GM18507 (cell line): ENCODE measurements at places on chromosomes 11 and 22.

- no peak for DNase-seq
Observed at GRCh38 chr22:32830473-32830872, 29.0 kb downstream of the TIMP3 start.

GRCh38 chr22:38733724-38734381 is 21.9 kb downstream of the SUN2 start:
- no peak for DNase-seq

- no peak for DNase-seq
Observed at GRCh38 chr22:31604746-31605705, 57.0 kb downstream of the PISD start.

GRCh38 chr11:27650988-27651387 is 49.3 kb downstream of the BDNF start:
- DNase-seq: no peak

- no peak for DNase-seq
Observed at GRCh38 chr11:22037505-22037904, 155.4 kb upstream of the ANO5 start.

DNA sequence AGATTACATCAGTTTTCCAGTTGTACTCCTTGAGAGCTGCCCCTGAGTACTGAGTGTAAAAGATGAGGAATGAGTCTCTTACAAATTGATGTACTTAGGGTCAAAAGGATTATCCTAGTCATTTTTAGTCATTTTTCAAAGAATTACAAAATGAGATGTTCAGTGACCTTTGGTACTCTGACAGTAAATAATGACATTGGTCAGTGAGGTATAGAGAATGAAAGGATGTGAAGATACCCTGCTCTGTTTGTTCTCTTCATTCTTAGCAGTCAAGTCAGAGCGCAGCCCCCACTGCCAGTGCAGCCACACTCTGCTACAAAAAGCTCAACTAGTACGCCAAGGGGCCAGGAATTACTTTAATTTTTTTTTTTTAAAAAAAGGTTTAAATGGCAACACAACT is 4.1 kb upstream of the ESAM start:
- no peak for DNase-seq

- DNase-seq: no peak
Observed at GRCh38 chr22:41647771-41648170, 26.7 kb downstream of the XRCC6 start.

DNA sequence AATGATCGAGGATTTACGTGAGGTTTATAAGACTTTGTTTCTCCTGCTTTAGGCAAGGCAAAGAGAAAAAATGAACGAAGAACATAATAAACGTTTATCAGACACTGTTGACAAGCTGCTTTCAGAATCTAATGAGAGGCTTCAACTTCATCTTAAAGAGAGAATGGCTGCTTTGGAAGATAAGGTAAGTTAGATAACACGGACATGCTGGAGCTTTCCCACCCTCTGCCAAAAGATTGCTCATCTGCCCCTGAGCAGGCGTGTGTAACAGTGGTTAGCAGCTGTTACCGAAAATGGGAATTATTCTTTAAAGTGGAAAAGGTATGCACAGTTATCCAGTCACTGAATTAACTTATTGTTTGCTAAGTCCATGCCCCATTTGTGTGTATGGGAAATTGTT is 62.8 kb upstream of the CTTN start:
- DNase-seq: no peak

- no peak for DNase-seq
Observed at GRCh38 chr22:48535868-48536540, 1291.7 kb downstream of the BRD1 start.

DNA sequence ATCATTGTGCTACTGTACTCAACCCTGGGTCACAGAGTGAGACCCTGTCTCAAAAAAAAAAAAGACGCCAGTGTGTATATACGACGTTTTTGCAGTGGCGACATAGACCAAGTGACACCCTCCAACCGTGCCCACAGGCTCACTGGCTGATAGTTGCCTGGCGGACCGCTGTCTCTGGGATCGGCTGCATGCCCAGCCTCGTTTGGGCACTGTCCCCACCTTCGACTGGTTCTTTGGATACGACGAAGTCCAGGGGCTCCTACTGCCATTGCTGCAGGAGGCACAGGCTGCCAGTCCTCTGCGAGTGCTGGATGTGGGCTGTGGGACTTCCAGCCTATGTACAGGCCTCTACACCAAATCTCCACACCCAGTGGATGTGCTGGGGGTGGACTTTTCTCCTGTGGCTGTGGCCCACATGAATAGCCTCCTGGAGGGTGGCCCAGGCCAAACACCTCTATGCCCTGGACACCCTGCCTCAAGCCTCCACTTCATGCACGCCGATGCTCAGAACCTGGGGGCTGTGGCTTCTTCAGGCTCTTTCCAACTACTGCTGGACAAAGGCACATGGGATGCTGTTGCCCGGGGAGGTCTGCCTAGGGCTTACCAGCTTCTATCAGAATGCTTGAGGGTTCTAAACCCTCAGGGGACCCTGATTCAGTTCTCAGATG is 1.3 kb downstream of the CSKMT start:
- DNase-seq: no peak

- no peak for DNase-seq
Observed at GRCh38 chr11:86046116-86046515, 22.8 kb downstream of the PICALM start.

GRCh38 chr11:132118661-132119060 is 748.2 kb downstream of the NTM start:
- DNase-seq: no peak

GRCh38 chr11:34926101-34926830 is 9.8 kb downstream of the PDHX start:
- DNase-seq: no peak

- DNase-seq: no peak
Observed at GRCh38 chr22:36971341-36972125, 47.7 kb downstream of the TST start.

- DNase-seq: no peak
Observed at GRCh38 chr22:45084400-45084920, 74.7 kb upstream of the PHF21B start.

DNA sequence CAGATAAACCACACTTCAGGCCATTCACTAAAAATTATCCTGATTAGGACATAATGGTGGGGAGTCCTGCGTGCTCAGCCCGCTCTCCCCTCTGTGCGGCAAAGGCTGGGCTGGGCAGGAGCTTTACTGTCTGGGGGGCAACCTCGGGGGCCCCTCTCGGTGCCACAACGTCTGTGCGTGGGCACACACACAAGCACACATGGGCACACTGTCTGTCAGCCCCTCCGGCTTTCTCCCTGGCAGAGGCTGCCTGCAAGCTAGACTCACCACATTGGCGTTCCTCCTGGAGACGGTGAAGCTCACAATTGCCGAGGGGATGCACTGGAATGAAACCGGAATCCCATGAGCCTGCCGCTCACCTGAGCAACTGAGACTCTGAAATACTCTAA is 5.2 kb downstream of the MLC1 start:
- no peak for DNase-seq

GRCh38 chr11:65789230-65790103 is 2.6 kb downstream of the OVOL1 start:
- DNase-seq: no peak

DNA sequence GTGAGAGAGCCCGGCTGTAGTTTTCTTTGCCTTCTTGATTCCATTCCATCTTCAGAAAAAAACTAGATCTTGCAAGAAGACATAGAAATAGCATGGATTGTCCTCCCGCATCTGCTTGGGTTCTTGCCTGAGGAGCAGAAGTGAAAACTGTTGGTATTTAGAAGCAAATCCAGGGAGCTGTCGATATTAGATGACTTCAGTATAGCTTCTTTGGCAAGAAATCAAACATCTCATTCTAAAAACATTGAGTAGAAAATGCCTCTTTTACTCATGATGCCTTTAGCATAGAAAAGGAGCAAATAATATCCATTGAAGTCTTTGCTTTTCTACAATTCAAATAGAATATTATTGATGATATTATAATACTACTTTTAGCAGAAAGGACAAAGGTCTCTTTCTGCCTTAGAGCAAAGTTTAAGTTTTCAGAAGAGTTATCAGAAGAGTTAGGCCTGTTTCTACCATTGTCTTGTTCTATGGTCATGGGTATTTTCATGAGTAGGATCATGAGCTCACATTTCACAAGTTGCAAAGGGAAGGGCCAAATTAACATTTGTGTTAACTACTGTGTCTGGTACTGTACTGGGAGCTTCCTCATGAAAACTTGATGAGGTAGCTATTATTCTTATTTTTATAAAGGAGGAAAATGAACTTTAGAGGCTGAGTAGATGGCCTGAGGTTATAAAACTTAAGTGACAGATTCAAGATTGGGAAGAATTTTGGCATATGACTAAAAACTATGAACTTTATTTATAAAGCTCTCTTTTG is 49.7 kb downstream of the EXT2 start:
- no peak for DNase-seq

DNA sequence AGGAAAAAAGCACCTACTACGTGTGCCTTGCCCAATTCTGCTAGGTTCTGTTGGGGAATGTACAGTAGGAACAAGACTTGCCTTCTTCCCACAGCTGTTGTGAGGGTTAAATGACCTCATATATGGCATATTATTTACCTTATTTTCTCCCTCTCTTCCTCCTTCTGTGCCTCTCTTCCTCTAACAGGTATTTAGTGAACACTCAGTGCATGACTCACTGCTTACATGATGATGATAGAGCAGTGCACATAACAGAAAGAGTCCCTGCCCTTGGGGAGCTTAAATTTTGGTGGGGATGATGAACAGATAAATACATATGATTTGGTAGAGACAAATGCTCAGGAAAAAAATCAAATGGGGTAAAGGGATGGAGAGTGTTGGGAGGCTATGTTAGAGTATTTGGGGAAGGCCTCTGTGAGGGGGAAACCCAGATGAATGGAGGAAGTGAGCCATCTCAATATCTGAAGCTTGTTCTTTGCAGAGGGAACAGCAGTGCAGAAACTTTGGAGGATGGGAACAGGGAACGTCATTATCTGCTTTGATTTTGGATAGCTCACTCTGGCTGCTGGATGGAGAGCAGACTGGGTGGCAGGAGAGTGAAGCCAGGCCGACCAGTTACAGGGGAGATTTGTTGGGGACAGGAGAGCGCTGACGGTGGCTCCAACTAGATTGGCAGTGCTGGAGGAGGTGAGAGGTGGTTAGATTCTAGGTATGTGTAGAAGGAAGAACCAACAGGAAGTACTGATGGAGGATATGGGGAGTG is 95.5 kb upstream of the TENM4 start:
- DNase-seq: no peak

DNA sequence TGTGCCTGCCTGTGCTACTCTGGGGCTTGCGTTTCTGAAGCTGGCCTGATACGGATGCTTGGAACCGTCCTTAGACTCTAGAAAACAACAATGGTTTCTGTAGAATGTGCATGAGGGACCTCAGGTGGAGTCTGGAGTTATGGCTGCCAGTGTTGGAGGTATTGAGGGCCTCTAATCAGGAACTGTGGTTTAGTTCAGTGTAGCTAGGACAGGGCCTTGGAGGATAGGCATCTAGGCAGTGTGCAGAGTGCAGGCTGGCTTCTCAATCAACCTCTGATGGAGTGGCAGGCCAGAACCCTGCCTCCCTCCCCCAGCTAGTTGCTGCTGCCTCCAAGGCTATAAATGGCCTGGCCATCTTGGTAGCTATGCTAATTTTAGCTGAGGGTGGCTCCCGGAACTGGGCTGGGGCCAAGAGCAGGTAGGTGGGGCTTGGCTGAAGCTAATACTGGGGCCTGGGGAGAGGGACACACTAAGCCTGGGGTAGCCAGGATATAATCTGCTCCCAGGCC is 4.0 kb downstream of the STIM1 start:
- no peak for DNase-seq

DNA sequence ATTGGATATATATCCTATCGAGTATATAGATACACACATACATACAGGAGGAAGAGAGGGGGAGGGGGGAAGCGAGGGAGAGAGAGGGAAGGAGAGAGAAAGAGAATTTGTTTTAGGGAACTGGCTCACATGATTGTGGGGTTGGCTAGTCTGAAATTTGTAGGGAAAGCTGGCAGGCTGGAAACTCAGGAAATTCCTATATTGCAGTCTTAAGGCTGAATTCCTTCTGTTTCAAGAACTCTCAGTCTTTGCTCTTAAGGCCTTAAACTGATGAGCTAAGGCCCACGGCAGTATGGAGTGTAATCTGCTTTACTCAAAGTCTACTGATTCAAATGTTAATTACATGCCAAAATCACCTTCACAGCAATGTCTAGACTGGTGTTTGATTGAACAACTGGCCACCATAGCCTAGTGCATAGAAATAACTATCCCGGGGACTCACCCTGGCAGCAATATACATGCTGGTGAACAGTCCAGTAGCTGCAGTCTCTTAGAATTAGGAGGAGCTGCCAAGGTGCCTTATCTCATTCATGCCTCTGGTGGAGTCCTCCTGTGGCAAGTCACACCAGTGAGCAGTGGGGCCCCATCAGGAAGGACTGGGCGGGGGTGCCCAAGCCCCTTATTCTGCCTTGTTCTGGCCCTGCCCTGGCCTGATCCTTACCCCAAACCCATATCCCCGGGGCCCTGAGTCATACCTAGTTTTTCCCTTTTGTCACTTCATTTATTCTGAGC is 59.7 kb upstream of the AMPD3 start:
- DNase-seq: no peak

DNA sequence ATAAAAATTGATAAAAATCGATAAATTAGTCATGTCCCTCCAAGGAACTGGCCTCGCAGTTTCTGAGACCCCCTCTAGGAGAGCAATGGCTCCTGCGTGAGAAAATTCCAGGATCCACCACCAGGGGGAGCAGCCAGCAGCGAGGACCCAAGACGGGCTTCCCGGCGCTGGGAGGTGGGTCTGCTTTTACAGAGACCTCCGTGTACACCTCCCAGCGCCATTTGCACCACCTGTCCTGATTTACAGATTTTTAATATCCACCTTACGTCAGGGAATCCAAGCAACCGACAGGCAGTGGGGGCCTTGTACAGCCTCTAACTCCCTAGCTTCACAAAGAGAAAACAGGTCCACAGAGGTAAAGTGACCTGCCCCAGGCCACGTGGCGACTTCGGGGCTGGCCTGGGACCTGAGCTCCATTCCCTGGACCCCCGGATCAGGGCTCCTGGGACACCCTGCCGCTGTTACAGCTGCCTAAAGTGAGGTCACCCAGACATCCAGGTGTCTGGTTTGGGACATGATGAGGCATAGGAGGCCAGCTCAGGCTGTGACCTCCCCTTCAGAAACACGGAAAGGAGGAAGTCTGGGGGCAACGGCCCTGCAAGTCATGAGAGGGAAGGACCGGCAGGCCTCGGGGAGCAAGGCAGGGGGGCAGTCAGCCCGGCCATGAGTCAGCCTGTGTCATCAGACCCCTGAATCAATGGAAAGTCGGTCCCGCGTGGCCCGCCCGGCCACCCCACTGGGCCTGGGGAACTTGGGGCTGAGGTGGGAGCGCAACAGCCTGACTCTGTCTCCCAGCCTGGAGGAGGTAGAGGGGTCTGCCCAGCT is 3.5 kb downstream of the OSM start:
- DNase-seq: no peak

DNA sequence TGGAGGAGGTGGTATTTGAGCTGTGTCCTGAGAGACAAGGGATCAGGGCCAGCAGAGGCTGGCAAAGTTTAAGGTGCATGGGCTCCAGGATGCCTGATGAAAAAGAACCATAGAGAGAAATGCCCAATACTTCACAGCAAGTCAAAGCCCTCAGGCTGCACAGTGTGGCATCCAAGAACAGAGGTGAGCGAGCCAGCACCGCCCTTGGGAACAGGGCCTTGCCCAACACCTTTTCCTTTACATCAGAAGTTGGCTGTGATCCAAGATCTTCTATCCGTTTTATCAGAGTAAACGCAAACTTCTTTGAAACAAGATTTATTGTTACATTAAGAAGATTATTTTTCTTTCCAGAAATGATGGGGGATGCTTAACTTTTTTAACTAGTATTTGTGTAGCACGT is 1.4 kb downstream of the B3GNT6 start:
- no peak for DNase-seq
